NCI-H774 (cell line): ENCODE measurements at places on chromosomes 16 and 17.
A peak's percentile ranks its signal among the peaks of the same experiment; 100 is the strongest.

DNA sequence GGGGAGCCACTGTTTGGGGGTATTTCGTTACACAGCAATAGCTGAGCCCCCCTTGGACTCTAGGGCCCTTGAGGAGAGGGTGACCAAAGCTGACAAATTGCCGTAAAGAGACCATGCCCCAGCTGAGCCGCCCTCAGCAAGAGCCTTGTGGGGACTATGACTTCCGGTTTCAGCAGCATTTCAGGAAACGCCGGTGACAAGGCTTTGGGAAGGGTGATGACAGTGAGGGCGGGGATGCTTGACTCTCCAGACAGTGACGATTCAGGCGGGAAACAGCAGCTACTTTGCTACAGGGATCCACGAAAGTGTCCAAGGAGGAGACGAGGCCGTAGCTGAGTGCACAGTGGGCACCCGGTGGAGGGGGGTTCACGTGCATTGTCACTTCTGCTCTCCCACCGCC is 360.8 kb downstream of the C16orf95 start:
- DNase-seq = no peak

GRCh38 chr16:75181630-75182029 is 25.3 kb downstream of the CTRB2 start:
- DNase-seq = no peak

DNA sequence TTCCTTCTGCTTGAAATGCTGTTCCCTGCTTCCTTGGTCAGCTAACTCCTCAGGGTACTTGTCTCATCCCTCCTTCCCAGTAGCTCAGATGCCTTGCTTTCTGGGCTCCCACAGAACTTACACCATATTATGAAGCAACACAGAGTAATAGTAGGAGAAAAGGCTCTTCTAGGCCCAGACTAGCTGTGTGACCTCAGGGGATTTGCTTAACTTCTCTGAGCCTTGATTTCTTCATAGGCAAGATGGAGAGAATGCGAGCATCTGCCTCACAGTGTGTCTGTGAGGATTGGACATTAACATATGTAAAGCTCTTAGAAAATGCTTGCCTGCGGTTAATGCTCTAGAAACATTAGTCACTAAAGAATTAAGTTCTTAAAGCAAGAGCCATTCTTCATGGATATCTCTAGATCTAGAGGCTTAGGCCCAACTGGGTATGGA is 22.3 kb upstream of the PECAM1 start:
- no peak for DNase-seq

- no peak for DNase-seq
These were observed 36.2 kb downstream of the ABR start for GRCh38 chr17:1143573-1143972.

- peak; percentile 99 for DNase-seq
These were observed 1.1 kb upstream of the MLLT6 start for GRCh38 chr17:38703742-38704605.

DNA sequence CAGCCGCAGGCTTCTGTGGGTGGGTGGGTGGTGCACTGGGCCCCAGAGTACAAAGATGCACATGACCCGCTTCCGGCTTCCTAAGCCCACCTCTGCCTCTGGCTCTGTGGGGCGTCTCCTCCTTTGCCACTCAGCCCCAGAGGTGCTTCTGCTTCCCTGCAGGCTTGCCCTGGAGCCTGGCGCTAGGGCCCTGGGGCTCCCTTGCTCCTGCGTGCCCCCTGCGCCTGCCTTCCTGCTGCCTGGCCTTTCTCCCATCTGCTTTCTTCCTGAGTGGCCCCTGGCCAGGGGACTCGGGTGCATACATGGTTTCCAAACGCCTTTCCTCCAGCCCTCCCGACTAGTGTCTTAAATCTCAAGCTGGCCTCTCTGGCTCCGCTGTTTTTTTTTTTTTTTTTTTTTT is 3.4 kb downstream of the WWOX start:
- DNase-seq = no peak

DNA sequence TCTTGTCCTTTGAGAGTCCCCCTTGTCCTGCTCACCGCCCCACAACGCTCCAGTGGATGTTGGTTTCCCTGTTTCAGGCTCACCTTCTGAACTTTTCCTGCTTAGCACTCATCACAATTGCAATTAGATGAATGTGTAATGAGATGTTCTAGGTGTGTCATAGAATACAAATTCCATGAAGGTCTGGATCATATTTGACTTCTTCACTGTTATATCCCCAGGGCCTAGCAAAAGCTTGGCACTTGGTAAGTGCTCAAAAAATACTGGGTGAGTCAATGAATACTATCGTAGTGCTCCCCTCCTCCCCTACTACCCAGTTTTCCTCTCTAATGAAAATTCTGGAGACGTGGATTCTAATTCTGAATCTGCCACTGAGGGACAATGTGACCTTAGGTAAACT is 33.1 kb downstream of the DNAH3 start:
- no peak for DNase-seq

DNA sequence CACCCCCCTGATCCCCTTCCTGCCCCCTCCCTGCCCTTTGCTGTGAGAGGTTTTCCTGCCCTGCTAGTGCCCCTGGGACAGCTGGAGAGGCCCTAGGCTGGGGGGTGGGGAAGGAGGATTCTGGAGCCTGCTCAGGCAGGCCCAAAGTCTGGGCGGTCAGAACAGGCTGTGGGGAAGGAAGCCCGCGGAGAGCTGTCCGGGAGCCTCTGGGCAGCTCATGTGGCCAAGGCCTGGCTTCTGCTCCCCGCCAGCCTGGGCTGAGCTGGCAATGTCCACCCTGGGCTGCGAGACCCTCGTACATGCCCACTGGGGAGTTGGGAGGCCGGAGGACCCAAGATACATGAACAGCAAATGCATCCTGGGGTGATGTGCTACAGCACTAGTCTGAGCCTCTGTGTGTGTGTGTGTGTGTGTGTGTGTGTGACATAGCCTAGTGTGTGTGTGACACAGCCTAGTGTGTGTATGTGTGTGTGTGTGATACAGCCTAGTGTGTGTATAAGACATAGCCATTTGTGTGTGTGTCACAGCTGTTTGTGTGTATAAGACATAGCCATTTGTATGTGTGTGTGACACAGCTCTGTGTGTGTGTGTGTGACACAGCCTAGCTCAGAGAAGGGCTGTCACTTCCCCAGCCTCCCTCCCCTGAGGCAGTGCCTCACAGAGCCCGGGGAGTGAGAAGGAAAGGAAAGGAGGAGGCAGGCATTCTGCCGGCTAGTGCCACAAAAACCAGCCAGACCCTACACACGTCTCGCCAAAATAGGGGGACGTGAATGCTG is 201.4 kb upstream of the CIBAR2 start:
- DNase-seq = no peak

GRCh38 chr16:89326721-89327120 is 109.2 kb downstream of the ZNF778 start:
- no peak for DNase-seq

DNA sequence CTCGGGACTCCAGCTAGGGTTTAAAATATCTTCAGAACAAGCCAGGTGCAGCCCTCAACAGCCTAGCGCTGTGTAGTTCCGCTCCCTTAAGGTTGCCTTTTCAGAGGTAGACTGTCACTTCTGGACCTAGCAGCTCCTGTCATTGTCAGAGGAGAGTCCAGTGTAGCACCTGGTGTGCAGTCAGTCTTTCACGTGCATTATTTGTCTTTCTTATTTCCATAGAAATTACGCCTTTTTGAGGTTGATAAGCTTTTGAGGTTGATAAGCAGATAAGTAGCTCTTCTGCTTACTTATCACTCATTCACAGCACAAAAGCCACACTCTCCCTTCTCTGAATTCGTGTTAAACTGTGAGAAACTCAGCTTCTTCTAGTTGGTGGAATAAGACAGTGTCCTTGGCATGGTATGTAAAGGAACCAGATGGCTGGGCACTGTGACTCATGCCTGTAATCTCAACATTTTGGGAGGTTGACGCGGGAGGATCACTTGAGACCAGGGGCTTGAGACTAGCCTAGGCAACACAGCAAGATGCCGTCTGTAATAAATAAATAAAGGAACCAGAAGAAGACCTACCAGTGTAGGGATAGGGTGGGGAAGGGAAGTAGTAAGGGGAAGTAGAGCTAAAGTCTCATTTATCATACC is 10.2 kb downstream of the EEF2K start:
- peak; percentile 14 for DNase-seq

DNA sequence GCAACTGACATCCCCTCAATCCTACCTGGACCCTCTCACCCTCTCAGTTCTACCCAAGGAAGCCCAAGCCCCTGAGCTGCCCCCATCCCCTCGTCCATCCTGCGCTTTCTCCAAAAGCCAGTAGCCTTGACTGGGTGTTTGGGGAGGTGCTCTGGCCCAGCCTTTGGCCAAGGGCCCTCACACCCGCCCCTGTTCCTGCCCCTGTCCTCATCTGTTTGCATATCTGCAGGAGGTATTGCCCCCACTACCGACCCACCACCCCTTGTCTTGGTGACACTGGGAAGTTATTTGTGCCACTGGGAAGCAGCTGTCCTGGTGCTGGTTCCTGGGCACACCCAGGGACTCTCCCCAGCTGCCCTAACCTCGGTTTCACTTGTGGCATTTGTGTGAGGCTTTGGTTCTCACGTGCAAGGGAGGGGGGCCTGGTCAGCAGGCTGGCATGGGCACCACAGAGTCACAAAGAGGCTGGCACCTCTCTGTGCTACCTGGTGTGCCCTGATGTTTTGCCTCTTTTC is 75.3 kb downstream of the MRC2 start:
- no peak for DNase-seq

GRCh38 chr16:87701505-87701921 is 64.3 kb downstream of the KLHDC4 start:
- DNase-seq = no peak

GRCh38 chr16:75196836-75197235 is 10.1 kb downstream of the CTRB2 start:
- DNase-seq = no peak

GRCh38 chr16:86700046-86700945 is 121.9 kb downstream of the FOXL1 start:
- no peak for DNase-seq

- no peak for DNase-seq
These were observed 40.0 kb upstream of the HLF start for GRCh38 chr17:55224746-55225145.

- no peak for DNase-seq
These were observed 11.2 kb downstream of the CHD9NB start for GRCh38 chr16:53041320-53042051.

DNA sequence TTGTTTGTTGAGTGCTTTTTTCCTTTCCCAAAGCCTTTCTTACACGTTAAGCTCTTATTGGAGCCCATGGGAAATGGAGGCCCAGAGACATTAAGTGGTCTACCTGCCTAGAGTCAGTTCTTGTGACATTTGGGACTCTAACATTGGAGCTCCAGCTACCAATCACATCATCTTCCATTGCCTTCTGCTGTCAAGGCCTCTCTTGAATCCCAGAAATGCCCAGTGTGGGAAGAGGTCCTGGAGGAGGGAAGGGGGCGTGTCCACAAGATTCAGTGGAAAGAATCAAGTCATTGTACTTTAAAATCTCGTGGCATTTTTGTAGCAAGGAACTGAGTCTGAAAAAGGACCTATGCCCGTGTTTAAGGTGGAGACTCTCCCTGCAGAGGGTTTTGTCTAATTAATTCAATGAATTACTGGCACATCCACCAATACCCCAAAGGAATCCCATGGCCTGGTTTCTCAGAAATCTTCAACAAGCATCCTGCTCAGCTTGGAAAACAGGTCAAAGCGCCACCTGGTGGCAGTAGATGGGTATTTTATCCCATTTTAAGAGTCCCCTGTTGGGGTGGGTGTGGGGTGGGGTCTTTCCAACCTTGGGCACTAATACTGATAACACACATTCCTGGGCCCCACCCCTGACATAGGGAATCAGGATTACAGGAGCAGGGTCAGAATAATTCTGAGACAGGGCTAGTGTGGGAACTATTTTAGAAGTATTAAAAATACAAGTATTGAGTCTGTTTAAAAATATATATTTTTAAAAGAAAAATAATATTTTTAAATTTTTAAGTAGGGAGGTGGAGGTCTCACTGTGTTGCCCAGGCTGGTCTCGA is 24.6 kb downstream of the GPT2 start:
- no peak for DNase-seq

DNA sequence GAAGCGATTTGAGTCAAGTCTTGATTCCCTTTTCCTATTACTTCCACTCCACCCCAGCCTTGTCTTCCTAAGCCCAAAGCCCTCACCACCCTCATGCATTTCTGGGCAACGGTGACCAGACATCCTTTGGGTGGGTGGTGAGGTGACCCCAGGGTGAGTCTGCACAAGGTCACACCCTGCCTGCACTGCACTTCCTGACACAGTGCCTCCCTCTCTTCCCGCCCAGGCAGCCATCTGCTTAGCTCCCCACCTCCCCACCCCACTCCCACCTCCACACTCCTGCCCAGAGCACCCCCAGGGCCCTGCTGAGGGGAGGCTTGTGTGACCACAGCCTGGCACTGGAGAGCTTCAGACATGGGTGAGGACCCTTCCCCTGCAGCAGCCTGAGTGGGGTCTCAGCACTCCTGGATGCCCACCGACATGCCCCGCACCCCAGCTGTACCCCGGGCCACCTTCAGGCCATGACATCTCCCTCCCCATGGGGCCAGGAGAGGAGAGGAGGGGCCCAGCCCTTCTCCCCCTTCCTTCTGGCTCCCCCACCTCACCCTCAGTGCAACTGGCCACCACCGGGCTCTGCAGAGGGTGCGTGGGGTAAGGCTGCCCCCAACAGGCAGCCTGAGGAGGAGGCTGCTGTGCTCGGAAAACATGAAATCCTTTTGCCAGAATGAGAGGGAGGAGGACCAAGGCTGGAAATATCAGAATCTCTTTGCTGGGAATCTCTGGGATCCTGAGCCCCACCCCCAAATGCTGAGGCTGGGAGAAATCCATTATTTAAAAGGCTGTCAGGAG is 68.6 kb downstream of the CCT6B start:
- no peak for DNase-seq

- no peak for DNase-seq
These were observed 242.3 kb downstream of the CCDC182 start for GRCh38 chr17:57502811-57503241.
